ENCODE measurements at places on chromosomes 12 and 14. TPM values are rescaled to one million over a fixed set of nuclear protein-coding genes. Genes with fewer than 3 reads are reported as not detected.

The ABCB9 gene
- 16.7 TPM for total RNA-seq

The GALNT8 gene
- total RNA-seq, result 0.29 TPM

The MIP gene
- not detected for total RNA-seq

The NTF3 gene
- 0.50 TPM for total RNA-seq

The PAX9 gene
- total RNA-seq, result not detected

The B3GNT4 gene
- not detected for total RNA-seq

The MFAP5 gene
- total RNA-seq, result 14.9 TPM

The ATP2B1 gene
- total RNA-seq, result 68.0 TPM

The ASIC1 gene
- total RNA-seq, result 1.5 TPM

The KLRD1 gene
- total RNA-seq, result 0.66 TPM

The OTX2 gene
- total RNA-seq, result not detected

Measured in smooth muscle cell of trachea (primary cell).